ENCODE measurements at places on chromosomes 12 and 14.
A peak's percentile ranks its signal among the peaks of the same experiment; 100 is the strongest.

DNA sequence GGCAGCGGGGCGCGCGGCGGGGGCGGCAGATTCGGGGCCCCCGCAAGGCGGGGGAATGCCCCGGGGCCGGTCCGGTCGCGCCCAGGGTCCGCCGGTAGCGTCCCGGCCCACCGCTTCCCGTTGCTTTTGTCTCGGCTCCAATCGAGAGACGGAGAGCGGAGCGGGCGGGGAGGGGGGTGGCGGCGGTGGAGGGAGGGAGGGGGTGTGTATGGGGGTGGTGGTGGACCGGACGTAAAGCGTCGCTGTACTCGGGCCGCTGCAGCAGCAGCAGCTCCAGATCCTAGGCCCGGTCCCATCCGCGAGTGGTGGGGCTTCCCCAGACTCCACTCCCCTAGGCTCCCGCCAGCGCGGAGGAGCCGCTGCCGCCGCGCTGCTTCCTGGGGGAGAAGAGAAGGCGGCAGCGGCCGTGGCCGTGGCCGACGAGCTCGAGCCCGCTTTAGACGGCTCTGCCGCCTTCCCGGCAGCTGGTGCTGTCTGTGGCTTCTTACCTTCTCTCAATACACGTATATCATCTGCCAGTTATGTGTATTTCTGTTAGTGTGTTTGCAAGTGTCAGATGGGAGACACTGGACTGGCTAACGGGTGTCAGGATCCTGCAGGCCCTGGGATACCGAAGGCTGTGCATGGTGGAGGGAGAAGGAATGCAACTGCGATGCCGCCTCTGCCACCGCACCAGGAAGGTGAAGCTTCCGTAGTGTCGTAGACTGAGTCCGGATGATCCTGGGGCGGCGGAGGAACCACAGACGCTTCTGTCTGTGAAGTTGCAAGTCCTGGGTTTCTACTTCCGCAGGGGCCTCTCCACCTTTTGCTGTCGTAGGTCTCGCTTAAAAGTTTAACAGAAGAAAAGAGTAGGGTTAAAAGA lies 508 bp downstream of the CNOT2 start:
- peak; percentile 65 for DNase-seq

GRCh38 chr12:6827982-6828780 lies at the start of gene P3H3:
Gene P3H3, plus strand, starts transcription at chr12:6828407. Its CDS starts 34 bp downstream, at chr12:6828441.
- DNase-seq: no peak

DNA sequence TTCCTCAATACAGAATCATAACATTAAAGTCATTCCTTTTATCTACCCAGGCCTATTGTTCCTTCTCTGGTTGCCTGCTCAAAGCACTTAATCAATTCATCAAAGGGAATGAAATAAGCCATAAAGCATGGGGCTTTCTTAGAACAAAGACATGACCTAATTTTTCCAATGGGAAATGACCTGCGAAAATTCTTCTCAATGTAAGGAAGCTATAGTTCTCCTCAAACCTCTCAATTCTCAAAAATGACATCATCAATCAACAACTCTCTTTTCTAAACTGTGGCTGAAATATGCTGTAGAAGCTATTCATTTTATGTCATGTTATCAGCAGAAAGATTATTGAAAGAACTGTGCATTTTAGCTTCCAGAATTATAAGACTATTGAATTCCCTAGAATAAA lies 116.0 kb upstream of the PTPRR start:
- no peak for DNase-seq

DNA sequence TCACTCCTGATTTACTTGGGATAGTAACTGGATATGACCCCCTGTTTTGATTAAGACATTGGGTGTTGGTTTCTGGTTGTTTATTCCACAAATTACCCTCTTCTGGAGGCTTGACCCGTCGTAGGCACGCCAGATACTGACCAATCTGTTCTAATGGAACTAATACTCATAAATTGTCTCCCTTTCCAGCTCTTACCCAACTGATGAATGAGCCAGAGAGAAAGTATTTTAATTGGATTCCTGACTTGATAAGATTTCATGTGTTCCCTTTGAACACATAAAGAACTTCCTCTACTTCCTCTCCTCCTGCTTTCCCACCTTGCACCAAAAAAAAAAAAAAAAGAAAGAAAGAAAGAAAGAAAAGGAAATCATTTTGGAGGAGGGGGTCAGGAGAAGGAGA lies 340.9 kb downstream of the PCNX1 start:
- DNase-seq: no peak

DNA sequence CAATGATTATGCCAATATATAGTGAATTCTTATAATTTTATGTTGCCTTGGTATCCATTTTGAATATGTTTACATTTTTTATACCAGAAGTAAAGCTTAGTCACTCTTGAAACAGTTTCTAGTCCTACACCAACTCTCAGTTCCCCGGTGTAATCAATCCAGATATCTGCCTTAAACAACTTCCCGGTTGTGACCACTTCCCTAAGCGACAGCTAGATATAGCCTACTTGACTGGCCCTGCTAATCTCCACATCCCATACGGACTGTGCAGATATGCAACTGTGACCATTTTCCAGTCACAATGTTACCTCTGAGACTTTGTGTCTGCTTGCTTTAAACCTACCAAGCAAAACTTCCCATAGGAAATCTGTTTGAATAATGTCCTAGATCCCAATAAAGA lies 1551.5 kb upstream of the SEL1L start:
- DNase-seq: no peak

DNA sequence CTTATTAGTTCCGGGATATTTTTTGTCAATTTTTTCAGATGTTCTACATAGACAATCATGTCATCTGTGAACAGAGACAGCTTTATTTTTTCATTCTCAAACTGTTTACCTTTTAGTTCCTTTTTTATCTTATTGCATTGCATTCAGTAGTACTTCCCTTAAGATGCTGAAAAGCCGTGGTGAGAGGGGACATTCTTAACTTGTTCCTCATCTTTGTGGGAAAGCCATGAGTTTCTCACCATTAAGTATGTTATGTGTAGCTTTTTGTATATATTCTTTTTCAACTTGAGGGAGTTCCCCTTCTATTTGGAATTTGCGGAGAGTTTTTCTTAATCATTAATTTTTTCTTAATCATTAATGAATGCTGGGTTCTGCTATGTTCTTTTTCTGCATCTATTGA lies 1727.1 kb upstream of the SEL1L start:
- no peak for DNase-seq

DNA sequence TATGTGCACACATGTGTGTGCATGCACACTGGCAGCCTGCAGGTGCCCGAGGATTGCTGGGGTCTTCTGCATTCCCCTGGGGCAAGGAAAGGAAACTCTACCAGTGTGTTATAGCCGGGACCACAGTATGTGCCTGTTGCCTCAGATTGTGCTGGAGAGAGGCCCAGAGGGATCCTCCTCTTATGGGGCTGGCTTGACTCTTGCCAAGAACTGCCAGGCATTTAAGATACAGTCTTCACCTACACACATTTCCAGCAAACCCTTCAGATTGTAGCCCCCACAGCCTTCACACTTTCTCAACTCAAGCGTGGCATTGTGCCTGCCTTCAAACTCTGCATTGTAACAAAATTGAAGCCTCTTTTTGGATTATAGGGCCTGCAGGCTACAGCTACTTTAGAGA lies 176.7 kb upstream of the DYRK2 start:
- no peak for DNase-seq

GRCh38 chr12:107254258-107254856 lies 161.0 kb upstream of the CRY1 start:
- no peak for DNase-seq

GRCh38 chr12:11555743-11556625 lies 93.5 kb upstream of the ETV6 start:
- peak; percentile 36 for DNase-seq

DNA sequence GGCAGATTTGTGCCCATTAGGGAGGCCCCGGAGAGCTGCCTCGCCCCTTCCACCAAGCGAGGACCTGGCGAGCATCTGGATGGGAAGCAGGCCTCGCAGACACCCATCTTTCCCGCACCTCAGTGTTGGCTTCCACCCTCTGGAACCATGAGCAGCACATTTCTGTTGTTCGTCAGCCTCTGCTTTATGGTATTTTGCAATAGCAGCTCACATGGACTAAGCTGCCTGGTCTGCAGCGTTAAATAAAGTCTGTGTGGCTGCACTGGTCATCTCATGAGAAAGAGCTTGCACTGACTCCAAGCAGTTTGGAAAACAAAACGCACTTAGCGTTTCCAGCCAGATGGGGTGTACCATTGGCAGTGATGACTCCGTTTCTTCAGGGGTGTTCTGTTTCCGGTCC lies 75.8 kb downstream of the GLT1D1 start:
- DNase-seq: no peak

DNA sequence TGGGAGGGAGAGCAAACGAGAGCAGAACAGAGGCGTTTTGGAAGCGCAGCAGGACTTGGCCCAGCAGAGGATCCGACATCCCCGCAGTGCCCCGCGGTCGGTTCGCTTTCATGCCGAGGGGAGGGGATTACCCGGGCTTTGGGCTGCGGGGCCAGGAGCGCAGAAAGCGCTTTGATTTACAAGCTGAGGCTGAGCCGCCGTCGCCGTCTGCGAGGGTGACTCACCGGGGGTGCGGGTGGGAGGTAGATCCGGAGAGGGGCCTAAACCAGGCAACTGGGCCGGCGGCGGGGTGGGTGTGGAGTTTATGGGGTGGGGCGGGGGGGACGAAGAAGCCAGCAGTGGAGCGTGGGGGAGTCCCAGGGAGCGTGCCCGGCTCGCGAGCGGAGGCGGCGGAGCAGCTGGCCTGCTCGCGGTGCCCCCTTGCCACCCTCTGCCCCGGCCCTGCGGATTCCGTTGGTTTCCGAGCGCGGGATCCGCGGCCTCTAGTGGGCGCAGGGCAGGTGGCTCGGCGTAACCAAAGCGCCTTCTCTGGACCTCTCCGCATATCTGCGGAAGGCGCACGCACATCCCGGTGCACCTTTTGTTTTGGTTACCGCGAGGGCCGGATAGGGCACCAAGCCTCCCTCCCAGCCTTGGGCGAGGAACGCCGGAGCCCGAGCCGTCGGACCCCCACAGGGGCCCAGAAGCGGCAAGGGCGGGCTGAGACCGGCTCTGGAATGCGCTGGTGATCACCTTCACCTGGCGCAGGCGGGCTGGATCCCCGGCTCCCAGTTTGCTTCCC lies 2.6 kb downstream of the SIX4 start:
- DNase-seq: peak; percentile 24

DNA sequence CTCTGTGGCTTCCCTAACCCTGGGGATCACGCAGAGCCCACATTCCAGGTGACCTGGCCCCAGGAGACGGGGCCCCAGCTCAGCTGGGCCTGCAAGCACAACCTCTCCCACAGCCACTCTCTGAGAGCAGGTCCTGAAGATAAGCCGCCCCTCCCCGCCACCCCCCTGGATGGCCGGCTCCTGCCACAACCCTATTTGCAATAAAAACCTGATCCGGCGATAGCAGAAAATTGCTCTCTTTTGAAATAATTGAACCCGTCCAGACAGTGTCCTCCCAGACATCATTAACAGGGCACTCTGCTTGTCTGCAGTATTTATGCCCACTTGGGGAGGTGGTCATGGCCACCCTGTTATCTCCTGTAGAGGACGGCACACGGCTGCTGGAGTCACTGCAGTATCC lies 5.0 kb downstream of the C14orf180 start:
- DNase-seq: no peak

- DNase-seq: no peak
Observed at GRCh38 chr14:96267916-96268315, 11.9 kb downstream of the BDKRB1 start.

DNA sequence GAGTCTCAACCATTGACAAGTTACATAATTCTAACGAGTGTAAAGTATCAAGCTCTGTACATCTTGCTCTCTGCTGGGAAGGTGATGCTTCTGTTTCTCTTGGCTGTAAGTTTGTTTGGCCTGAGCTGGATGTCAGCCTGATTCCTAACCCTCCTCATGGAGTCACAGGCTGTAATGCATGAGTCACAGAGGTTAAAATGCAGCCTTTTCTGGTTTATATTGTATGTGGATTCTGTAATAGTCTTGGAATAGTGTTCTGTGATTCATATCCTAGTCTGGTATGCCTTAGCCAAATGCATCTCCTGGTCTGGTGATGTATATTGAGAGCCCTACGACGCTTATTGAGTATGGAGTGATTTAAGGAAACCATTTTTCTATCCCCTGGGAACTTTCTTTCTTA lies 104.5 kb upstream of the FRMD6 start:
- peak; percentile 23 for DNase-seq

DNA sequence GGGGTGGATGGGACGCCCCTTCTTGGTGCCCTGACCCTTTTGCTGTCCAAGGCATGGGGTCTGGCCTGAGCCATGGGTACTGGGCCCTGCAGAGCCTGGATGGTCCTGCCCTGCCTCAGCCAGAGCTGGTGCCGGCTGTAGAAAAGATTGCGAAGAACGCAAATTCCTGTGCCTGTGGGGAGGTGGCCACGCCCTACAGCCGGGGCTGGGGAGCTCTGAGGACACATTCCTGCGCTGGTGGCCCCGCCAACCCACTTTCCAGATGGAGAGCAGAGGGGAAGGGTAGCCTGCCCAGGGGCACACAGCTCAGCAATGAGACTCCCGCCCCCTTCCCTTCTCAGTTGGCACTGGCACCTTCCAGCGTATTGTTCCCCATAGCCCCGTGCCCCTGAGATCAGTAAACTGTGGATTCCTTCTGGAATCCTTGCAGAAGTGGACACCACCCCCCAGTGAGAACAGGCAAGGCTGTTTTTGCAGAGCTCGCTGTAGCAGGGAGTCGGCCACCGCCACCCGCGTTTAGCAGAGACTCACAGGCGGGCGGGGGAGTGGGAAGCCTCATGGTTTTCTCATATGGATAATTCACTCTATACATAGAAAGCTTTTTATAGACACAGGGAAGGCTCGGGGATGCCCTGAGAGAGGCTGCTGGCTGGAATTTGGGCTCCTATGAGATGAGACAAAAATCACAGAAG lies 8.6 kb downstream of the INF2 start:
- DNase-seq: no peak

GRCh38 chr12:77130193-77130592 lies 64.8 kb upstream of the E2F7 start:
- no peak for DNase-seq

GRCh38 chr14:91373591-91374254 lies 43.9 kb downstream of the CCDC88C start:
- DNase-seq: no peak

DNA sequence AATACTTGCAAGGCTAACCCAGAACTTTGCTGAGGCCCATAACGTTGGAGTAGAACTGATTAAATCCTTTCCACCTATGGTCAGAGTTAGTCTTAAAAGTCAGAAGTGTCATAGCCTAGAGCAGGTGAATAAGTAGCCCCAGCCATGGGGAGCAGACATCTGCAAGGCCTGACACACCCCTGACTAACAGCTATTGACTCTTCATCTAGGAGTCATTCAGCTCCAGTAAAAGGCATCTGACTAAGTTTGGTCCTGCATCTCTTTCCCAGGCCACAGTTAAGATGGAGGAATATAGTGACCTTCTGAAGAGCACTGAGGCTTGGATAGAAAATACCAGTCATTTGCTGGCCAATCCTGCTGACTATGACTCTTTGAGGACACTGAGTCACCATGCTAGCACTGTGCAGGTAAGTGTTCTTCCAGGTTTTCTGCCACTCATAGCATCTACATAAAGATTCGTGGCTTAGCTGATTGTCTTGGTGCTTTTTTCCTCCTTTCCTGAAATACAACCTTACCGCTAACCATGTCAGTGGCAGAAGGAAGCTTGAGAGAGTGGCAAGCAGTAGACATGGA lies 212.9 kb downstream of the ESR2 start:
- DNase-seq: no peak
